ENCODE measurements at places on chromosomes 2 and 18.

DNA sequence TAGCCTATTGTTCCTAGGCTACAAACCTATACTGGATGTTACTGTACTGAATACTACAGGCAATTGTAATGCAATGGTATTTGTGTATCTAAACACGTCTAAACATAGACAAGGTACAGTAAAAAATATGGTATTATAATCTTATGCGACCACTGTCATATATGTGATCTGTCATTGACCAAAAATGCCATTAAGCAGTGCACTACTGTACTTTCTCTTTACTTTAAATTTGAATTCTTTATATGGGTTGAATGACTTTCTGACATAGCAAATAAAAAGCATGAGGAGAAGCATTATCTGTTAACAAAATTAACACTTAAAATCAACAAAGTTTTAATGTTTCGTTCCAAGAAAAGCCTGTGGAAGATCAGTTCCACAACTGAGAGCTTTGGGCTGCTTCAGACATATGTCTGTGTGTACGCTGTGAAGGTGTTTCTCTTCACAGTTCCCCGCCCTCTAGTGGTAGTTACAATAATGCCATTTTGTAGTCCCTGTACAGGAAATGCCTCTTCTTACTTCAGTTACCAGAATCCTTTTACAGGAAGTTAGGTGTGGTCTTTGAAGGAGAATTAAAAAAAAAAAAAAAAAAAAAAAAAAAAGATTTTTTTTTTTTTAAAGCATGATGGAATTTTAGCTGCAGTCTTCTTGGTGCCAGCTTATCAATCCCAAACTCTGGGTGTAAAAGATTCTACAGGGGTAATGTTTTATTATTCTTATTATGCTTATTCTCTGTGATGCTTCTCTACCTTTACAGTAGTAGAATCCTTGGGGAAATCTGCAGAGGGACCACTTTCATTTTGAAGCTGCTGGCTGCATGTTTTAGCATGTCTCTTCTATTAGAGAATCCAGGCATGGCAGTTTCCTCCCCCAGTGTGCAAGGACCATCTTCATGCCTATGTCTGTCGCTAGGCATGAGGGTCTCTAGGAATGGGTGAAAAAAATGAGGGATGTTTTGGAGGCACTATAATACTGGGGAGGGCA is 54.5 kb downstream of the SCN2A start:
- peak; percentile 76 for DNase-seq

- DNase-seq, result peak; percentile 32
These were observed 42.9 kb downstream of the HDLBP start for GRCh38 chr2:241272303-241273209.

DNA sequence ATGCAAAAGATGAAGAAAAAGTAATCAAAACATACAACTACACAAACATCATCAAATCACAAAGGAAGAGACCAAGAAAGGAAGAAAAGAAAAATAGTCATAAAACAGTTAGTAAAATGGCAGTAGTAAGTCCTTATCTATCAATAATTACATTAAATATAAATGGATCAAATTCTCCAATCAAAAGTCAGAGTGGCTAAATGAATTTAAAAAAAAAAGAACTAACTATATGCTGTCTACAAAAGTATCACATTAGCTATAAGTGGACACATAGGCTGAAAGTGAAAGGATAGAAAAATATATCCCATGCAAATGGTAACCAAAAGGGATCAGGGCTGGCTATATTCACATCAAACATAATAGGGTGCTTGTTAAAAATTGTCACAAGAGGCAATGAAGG is 116.5 kb downstream of the NOL4 start:
- DNase-seq, result no peak

DNA sequence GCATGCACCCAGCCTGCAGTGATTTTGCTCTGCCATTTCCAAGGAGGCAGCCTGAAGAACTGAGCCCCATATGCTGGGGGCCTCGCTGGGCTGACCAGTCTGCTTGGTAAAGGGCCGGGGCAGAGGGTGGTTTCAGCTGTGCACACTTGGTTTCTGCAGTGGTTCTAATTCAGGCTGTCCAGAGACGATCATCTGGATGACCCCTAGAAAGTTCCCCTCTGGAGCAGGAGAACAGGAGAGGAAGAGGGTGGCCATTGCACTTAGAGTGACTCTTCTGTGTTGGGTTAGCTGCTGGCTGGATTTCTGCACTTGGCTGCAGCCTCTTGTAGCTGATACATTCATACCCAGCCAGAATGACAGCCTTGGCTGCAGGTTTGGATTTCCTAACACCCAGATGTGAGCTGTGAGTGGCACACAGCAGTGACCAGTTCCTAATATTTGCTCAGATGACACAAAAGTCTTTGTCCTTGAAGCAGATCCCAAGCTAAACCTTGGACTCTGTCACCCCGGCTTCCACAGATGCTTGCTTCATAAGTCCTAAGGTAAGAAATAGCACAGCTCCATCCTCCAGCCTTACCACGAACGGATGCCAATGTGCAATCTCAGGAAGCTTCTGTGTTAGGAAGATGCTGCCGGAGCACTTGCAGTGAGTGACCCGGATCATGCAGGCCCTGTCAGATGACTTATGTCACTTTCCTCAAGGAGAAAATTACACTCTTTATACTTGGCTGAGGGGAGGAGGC is 105.6 kb downstream of the HNRNPLL start:
- no peak for DNase-seq

GRCh38 chr2:68225119-68225632 is 27.2 kb downstream of the PPP3R1 start:
- peak; percentile 69 for DNase-seq

- DNase-seq, result peak; percentile 2
These were observed 524.7 kb upstream of the ACVR2A start for GRCh38 chr2:147320146-147320545.

DNA sequence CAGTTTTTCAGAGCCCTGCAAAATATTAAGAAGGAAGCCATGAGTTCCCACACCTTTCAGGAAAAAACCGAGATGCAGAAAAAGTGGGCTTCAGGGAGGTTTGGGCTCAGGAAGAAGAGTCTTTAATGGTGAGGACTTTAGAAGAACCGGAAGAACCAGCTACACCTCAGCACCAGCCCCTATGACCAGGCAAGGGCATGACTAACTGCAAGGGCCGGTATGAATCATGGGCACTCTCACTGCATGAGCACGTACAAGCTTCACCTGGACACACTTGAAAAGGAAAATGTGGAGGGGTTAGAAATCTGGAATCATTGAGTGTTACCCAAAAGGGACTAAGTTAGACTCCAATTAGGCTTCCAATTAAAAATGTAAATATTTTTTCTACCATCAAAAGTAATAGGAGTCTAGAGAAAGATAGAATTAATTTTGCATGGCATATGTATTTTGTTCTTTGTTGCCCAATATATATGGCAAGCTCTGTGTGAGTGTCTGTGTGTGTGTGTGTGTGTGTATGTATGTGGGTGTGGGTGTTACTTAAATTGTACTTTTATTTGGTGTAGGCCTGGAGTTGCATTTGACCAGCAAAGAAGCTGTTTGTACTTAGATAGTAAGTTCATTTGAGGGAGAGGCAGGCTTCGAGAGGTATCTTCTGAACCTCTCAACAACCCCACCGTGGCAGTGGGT is 66.5 kb upstream of the THUMPD2 start:
- DNase-seq, result no peak

DNA sequence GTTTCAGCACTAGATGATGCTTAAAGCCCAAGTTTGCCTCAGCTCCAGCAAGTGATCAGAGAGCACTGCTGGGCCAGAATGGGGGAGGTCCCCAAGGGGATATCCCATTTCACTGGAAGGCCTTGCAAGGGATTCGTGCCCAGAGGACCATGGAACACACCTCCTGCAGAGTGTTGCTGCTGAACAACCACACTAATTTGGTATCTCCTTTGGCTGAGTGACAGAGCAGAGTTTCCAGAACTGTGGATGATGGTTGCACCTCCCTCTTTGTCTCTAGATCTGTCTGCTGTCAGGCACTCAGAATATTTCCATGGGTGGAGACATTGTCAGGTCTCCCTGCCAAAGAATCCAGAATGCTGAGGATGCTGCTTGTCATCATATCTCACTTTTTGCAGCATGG is 484.8 kb upstream of the NETO1 start:
- DNase-seq, result no peak

GRCh38 chr2:206981739-206982340 is 42.5 kb downstream of the CPO start:
- DNase-seq, result peak; percentile 80

GRCh38 chr18:50662177-50662576 is 102.3 kb downstream of the MAPK4 start:
- DNase-seq, result peak; percentile 42

DNA sequence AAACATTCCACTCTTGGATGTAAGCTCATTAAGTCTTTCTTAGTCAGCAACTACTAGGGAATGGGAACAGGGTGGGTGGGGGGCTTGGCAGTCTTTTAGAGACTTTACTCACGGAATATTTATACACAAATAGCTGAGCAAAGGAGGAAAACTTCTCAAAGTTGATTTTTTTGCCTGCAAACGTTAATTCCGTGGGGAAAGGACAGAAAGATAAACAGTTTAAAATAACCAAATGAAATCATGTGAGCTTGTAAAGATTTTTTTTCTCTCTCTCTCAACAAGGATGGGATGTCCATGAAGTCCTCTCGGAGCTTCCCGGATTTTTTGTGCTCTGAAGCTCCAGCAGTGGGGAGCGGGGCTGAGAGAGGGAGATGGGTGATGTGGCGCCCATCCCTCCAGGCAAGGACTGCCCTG is 32.2 kb upstream of the MAT2A start:
- no peak for DNase-seq

GRCh38 chr18:39788383-39788782 is 2166.7 kb upstream of the PIK3C3 start:
- DNase-seq, result no peak

- no peak for DNase-seq
These were observed 75.3 kb downstream of the TMEM18 start for GRCh38 chr2:601806-602455.

DNA sequence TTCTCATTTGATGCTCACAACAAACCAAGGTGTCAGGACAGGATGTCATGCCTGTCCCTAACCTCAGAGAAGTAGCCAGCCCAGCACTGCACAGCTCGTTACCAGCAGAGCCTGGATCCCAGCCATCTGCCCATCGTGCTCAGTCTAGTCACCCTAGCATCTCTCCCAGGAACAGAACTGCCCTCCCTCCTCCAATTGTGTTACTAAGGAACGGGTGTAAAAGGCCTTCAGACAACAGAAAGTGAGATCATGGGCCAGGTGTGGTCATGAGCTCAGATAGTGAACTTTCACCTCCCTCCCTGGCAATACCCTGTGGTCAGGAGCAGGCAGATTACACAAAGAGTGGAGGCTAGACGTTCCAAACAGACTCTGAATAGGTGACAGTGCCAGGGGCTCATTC is 111.8 kb upstream of the PPP1CB start:
- no peak for DNase-seq

DNA sequence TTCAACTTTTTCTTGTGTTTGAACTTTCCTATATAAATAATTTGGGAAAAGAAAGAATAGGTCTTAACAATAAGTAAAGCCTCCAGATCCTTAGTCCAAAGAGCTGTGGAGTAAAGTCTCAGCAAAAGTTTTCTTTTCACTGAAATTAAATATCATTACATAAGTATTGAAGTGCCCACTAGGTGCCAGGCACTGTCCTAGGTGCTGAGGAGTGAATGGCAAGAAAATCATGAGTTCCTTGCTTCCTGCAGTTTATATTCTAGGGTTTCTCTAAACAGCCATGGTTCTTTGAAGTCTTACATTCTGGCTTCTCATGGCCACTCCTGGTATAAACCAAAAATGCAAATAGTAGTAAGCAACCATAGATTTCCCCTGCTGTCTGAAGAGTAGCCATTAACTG is 59.7 kb downstream of the SPP2 start:
- DNase-seq, result no peak

DNA sequence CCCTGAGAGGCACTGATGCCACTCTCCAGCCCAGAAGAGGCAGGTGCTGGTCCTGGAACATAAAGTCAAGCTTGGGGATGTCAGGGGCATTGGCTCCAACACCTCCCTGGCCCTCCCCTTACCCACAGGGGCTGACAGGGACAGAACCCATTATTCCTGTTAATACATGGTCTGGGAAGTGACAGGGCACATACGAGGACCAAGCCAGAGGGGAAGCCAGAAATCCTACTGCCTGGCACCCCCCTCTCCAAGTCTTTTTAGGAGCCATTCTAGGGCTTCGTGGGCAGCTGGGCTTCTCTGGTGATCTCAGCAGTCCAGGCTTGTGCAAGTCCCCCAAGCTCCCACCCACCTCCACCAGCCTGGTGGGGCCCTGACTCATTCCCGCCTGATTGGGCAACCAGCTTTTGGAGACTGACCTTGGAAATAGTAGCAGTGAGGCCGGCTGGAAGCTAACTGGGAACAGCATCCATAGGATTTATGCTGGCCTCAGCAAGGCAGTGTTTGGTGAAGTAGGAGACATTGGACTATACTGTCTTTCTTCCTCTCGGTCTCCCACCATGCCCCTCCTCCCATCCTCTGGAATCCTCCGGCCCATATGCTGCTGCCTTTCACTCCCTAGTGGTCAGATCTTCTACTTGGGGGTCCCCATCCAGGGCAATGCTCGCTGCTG is 86.4 kb upstream of the HK2 start:
- no peak for DNase-seq

GRCh38 chr2:152585830-152586484 is 131.3 kb downstream of the PRPF40A start:
- no peak for DNase-seq

DNA sequence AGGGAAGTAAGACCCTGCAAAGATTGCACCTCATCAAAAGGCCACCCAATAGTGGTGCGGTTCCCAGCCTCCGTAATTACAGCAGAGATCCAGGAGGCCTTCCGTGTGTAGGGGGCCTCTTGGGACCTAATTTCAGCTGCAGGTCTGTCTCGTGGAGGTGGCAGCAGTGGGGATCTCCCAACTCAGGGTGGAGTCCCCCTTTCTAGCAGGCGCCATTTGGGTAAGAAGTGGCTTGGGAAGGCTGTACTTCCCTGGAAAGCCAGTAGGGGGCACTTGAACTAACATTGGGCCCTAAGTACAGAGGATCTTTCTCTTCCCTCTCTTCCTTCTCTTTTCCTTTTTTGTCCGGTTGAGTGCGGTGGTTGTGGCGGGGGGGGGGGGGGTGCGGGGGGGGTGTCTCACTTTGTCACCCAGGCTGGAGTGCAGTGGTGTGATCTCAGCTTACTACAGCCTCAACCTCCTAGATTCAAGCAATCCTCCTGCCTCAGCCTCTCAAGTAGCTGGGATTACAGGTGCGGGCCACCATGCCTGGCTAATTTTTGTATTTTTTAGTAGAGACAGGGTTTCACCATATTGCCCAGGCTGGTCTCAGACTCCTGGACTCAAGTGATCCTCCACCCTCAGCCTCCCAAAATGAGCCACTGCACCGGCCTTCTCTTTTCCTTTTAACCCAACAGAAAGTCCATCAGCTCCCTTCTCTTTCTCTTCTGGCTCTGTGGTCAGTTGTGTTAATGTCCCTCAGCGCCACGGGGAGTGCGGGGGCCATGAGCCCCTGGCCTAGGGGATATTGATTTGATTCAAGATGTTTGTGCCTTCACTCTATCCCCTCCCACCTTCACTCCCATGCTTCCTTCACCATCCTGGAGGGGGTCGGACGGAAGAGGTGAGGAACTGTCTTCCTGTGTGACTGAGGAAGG is 32.0 kb downstream of the CENPO start:
- DNase-seq, result peak; percentile 48

- DNase-seq, result peak; percentile 85
These were observed 129.5 kb upstream of the PELI1 start for GRCh38 chr2:64273524-64274398.

DNA sequence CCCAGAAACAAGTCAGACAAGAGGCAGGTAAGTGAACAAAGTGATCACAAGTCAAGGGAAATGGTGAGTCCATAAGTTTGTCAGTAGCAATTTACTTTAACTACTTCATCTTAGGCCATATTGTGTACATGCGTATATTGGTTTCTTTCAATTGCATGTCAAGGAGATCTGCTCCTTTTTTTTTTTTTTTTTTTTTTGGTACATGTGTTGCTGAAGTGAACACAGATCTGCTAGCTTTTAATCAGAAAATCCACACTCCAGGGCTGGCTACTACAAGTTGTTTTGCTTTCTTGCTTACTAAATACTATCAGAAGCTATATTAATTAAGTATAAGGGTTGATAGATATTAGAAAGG is 985.1 kb downstream of the TSN start:
- DNase-seq, result no peak
